ENCODE measurements at places on chromosomes 7 and 10. TPM values are rescaled to one million over a fixed set of nuclear protein-coding genes. Genes with fewer than 3 reads are reported as not detected.

Gene PIP
- not detected for total RNA-seq

Gene OR9A2
- not detected for total RNA-seq

Gene ASZ1
- total RNA-seq, result not detected

Gene TRIM56
- 72.3 TPM for total RNA-seq

Gene COL1A2
- not detected for total RNA-seq

Gene UPK3B
- 16.8 TPM for total RNA-seq

Gene CYP17A1
- total RNA-seq, result not detected

Gene ASCC1
- 129 TPM for total RNA-seq

Gene SPDYE5
- not detected for total RNA-seq

Gene RBP3
- not detected for total RNA-seq

Gene PTN
- 4.5 TPM for total RNA-seq

Gene BAMBI
- 3.3 TPM for total RNA-seq

Gene MRPS24
- total RNA-seq, result 239 TPM

Gene FOXI2
- not detected for total RNA-seq

Gene TFR2
- 4.8 TPM for total RNA-seq

Gene NOS3
- 1.8 TPM for total RNA-seq

Gene ANKRD30A
- not detected for total RNA-seq

Gene ACTR3C
- total RNA-seq, result 24.1 TPM

Gene WNT2
- not detected for total RNA-seq

Gene GLI3
- total RNA-seq, result not detected

Gene GDF2
- total RNA-seq, result not detected

Gene ZFAND2A
- 65.1 TPM for total RNA-seq

Gene CNPY1
- total RNA-seq, result not detected

Gene SEC23IP
- total RNA-seq, result 33.2 TPM

Gene C10orf67
- total RNA-seq, result 1.3 TPM

Gene BAIAP2L1
- total RNA-seq, result 89.4 TPM

Gene OR13A1
- total RNA-seq, result 0.15 TPM

Gene CCDC172
- not detected for total RNA-seq

Gene EGFR
- total RNA-seq, result 324 TPM

Gene BLVRA
- total RNA-seq, result 36.4 TPM

Gene OR6V1
- total RNA-seq, result not detected

Gene GIMAP7
- total RNA-seq, result not detected

Gene C7orf33
- total RNA-seq, result not detected

Gene FGFBP3
- 0.68 TPM for total RNA-seq

Gene POMZP3
- 12.0 TPM for total RNA-seq

Gene KEL
- not detected for total RNA-seq

Gene CALML5
- total RNA-seq, result 6.3 TPM

Gene SORCS3
- not detected for total RNA-seq

Gene GOLGA7B
- total RNA-seq, result 1.1 TPM

Gene AS3MT
- total RNA-seq, result 0.22 TPM

Gene GHRHR
- total RNA-seq, result not detected

Gene ACSM6
- total RNA-seq, result not detected

Gene TET1
- 2.4 TPM for total RNA-seq

Gene FHIP2A
- 16.0 TPM for total RNA-seq

Gene PLEKHS1
- 4.9 TPM for total RNA-seq

Gene AKR1C8
- total RNA-seq, result 2.7 TPM

Gene PRSS37
- total RNA-seq, result not detected

Gene ASAH2B
- total RNA-seq, result 3.8 TPM

Gene ITIH5
- total RNA-seq, result not detected

Gene PLA2G12B
- total RNA-seq, result not detected

Gene CLEC2L
- total RNA-seq, result not detected

Gene ABCA13
- total RNA-seq, result 0.76 TPM

Gene IFIT1B
- total RNA-seq, result not detected

Gene AGBL3
- total RNA-seq, result 4.3 TPM

Gene HTR7
- total RNA-seq, result 0.52 TPM

Gene ATOH7
- not detected for total RNA-seq

Gene LIPM
- not detected for total RNA-seq

Gene POLR1F
- 14.5 TPM for total RNA-seq

Data from PC-9 (cell line).